H9 (cell line): ENCODE measurements at places on chromosomes 7 and 10. TPM values are rescaled to one million over a fixed set of nuclear protein-coding genes. Genes with fewer than 3 reads are reported as not detected.

Gene CSTF2T
- 41.3 and 42.1 TPM in 2 replicates for total RNA-seq

- H3K27ac ChIP-seq, result no peak overlapping the region
- H3K4me3 ChIP-seq, result no peak overlapping the region
- peaks cover 3% of the 10 kb centered on the region; the same call in 1 of the 2 replicates for H3K4me1 ChIP-seq
- peaks cover 10% of the 10 kb centered on the region; the same call in 1 of the 2 replicates for H3K36me3 ChIP-seq
- H3K27me3 ChIP-seq, result no peaks in the 10 kb centered on the region
Observed at GRCh38 chr10:1291178-1292090, 235.2 kb downstream of the WDR37 start.

GRCh38 chr10:87915406-87915805 is 52.0 kb downstream of the PTEN start:
- H3K36me3 ChIP-seq, result peaks cover 29% of the 10 kb centered on the region
- H3K27ac ChIP-seq, result no peak overlapping the region
- peaks cover 5% of the 10 kb centered on the region; the same call in 1 of the 2 replicates for H3K4me1 ChIP-seq
- no peak overlapping the region for H3K4me3 ChIP-seq

Gene GNAT3
- not detected in 2 replicates for total RNA-seq

- no peaks in the 10 kb centered on the region for H3K27me3 ChIP-seq
- no peak overlapping the region for H3K27ac ChIP-seq
- no peak overlapping the region for H3K4me3 ChIP-seq
- H3K4me1 ChIP-seq, result no peaks in the 10 kb centered on the region
- DNase-seq, result no peak
- H3K36me3 ChIP-seq, result no peaks in the 10 kb centered on the region
Observed at GRCh38 chr10:76138906-76139305, 707.5 kb downstream of the LRMDA start.

GRCh38 chr10:8489232-8489631 is 434.7 kb downstream of the GATA3 start:
- no peak for DNase-seq
- H3K4me3 ChIP-seq, result no peak overlapping the region
- no peaks in the 10 kb centered on the region for H3K36me3 ChIP-seq
- H3K27ac ChIP-seq, result no peak overlapping the region

Gene CAMK1D
- total RNA-seq, result 5.6 and 6.3 TPM in 2 replicates

DNA sequence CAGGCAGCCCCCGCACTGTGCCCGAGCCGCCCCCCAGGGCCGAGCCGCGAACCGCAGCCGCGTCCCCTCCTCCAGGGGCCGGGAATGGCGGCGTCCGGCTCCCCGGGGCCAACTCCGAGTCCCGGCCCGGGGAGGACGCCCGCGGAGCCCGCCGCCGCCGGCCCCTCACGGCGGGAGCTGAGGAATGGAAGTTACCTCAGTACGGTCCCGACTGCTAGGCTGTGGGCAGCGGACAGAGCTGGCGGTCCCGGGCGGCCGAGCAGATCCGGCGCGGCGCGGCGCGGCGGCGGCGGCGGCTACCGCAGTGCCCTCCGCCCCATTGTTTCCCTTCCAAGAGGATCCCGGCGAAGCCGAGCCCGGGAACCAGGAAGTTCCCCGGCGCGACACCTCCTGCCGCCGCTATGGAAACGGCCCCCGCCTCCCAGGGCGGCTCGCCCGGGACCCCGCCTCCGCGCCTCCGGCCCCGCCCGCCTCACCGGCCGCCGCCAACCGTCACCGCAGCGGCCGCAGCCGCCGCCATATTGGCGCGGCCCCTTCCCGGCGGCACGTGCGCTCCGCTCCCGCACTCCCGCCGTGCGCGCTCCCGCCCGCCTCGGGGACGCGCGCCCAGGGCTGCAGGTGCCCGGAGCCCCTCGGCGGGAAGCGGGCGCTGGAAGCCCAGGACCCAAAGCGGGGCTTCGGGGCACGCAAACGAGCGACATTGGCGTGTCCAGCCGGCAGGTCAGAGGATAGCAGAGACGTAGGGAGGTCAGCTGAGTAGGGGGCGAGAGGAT is at the start of gene USP6NL:
Gene USP6NL, minus strand, starts transcription at position 403 of the 773 bp plus-strand sequence. CDS start 14,016 bp downstream, outside the sequence.
- no peaks in the 10 kb centered on the region for H3K27me3 ChIP-seq
- peak; percentile 86 for DNase-seq
- H3K4me3 ChIP-seq, result peak within 1 kb of the TSS; percentile 91
- H3K4me1 ChIP-seq, result peaks cover 9% of the 10 kb centered on the region
- no peaks in the 10 kb centered on the region for H3K36me3 ChIP-seq
- H3K27ac ChIP-seq, result peak within 1 kb of the TSS; percentile 79

DNA sequence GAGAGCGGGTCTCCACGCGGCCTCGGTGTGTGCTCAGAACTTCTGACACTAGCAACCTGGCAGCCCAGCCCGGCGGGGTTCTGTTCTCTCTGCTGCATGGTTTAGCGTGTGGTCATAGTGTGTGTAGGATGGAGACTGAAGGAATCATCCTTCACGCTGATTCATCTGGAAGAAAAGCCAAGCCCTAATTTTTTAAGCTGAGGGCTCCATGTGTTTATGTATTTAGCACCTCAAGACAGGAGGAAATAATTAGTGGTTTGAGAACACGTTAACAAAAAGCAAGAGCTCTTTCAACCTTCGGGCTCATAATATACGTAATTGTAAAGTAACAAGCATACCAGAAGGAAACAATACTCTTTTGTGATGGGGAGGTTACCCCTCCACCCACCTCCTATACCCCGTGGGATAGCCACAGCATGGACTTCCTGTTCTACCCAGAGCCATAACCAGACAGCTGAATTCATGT is 504.6 kb upstream of the MKI67 start:
- H3K36me3 ChIP-seq, result peaks cover 2% of the 10 kb centered on the region; the same call in 1 of the 2 replicates
- H3K4me1 ChIP-seq, result peaks cover 11% of the 10 kb centered on the region; the same call in 1 of the 2 replicates
- H3K4me3 ChIP-seq, result no peak overlapping the region
- no peak for DNase-seq
- no peaks in the 10 kb centered on the region for H3K27me3 ChIP-seq

DNA sequence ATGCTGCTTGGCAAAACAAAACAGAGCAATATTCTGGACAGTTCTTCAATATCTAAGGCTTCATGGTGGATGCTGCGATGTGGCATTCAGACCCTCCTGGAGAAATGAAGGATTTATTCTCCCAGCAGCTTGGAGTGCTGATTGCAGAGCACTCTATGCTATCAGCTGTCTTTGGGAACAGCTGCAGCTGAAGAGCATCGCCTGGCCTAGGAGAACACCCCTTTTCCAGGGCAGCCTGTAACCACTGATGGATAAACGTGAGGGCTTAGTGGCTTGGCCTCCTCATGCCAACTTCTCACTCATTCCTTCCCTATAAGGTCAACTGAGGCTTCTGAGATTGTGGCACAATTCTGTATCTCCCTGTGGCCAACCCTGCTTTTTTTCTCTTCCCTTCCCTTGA is 638.1 kb upstream of the CNTNAP2 start:
- H3K4me1 ChIP-seq, result no peaks in the 10 kb centered on the region
- no peak for DNase-seq
- H3K4me3 ChIP-seq, result no peak overlapping the region
- H3K27ac ChIP-seq, result no peak overlapping the region
- H3K27me3 ChIP-seq, result no peaks in the 10 kb centered on the region

Gene TSPAN12
- 6.6 and 8.7 TPM in 2 replicates for total RNA-seq

- no peak for DNase-seq
- H3K4me3 ChIP-seq, result no peak overlapping the region
Observed at GRCh38 chr7:23003505-23004246, 10.3 kb downstream of the HYCC1 start.

Gene EFCAB10
- total RNA-seq, result 1.3 and 1.5 TPM in 2 replicates

DNA sequence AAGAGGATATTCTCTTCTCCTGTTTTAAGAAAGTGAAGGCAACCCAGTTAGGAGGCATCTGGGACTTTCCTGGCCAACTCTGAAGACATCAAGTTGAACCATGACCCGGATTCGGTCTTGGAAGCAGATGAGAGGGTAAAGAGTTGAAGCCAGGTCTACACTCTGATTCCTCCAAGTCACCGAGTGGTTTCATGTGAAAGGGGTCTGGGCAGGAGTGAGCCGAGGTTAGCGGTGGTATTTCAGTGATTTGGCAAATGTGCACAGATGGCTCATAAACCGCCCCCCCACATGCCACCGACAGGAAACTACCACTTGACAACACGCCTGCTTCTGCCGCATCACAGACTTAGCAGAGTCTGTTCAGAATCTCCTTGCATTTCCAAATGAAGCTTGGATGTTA is 11.4 kb upstream of the REPIN1 start:
- 0 out of 2 replicates have a peak, but pooled peaks cover 3% of the 10 kb centered on the region for H3K4me1 ChIP-seq
- H3K27ac ChIP-seq, result no peak overlapping the region
- no peak overlapping the region for H3K4me3 ChIP-seq
- no peaks in the 10 kb centered on the region for H3K27me3 ChIP-seq
- no peaks in the 10 kb centered on the region for H3K36me3 ChIP-seq

DNA sequence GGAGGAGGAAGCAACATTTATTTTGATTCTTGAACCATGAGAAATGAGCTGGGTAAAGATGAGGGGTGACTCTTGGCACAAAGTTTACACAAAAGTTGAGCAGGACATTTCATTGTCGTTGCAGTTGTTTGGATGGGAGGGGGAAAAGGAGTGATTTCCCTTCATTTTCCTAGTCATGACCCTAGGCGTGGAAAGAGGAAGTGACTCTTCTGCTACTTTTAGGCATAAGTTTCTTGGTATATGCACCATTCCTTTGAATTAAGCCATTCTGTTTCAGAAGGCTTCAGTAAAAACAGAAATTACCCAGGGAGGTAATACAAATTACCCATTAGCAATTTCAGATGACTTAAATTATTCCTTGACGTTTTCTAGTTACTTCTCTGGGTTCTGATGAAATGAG is 113.9 kb upstream of the FAM171A1 start:
- no peak overlapping the region for H3K27ac ChIP-seq
- H3K4me3 ChIP-seq, result no peak overlapping the region
- H3K36me3 ChIP-seq, result no peaks in the 10 kb centered on the region
- no peaks in the 10 kb centered on the region for H3K4me1 ChIP-seq
- no peak for DNase-seq

GRCh38 chr7:39105720-39106119 is 128.0 kb downstream of the POU6F2 start:
- no peak overlapping the region for H3K4me3 ChIP-seq
- no peaks in the 10 kb centered on the region for H3K4me1 ChIP-seq
- no peaks in the 10 kb centered on the region for H3K27me3 ChIP-seq
- H3K27ac ChIP-seq, result no peak overlapping the region
- no peak for DNase-seq

Gene EPO
- 0.33 and 0.44 TPM in 2 replicates for total RNA-seq

DNA sequence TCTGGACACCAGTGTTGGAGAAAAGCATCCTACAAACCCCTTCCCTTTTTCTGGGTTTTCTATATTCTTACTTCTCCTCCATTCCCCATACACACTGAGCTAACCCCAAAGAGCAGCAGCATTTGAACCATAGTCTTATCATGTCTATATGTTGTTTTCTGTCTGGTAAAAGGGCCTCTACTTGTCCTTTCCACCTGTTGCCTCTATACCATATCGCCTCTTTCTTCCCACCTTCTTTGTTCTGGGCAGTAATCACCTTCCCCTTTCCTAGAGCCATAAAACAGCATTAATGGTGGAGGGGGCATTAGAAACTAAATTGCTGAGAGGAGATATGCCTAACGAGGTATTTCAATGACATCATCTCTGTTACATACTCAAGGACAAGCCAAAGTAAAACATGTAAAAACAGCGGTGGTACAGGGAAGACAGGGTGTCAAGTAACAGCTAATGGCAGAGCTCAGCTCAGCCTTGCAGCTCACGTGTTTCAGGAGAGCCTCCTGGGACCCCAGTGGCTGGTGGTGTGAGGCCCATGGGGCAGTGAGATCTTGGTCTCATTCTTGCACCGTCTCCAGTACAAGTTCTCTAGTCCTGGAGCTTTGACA is 20.6 kb downstream of the NPY start:
- no peak overlapping the region for H3K4me3 ChIP-seq
- H3K27me3 ChIP-seq, result no peaks in the 10 kb centered on the region
- no peak overlapping the region for H3K27ac ChIP-seq
- no peaks in the 10 kb centered on the region for H3K36me3 ChIP-seq
- no peak for DNase-seq
- H3K4me1 ChIP-seq, result no peaks in the 10 kb centered on the region

DNA sequence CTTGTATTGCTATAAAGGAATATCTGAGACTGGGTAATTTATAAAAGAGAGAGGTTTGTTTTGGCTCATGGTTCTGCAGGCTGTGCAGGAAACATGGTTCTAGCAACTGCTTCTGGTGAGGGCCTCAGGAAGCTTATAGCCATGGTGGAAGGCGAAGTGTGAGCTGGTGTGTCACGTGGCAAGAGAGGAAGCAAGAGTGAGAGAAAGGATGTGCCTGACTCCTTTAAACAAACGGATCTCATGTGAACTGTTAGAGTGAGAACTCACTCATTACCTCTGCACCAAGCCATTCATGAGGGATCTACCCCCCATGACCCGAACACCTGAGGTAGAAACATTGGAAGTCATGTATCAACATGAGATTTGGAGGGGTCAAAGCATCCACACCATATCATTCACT is 7.7 kb upstream of the ITPRIP start:
- H3K36me3 ChIP-seq, result no peaks in the 10 kb centered on the region
- H3K27ac ChIP-seq, result no peak overlapping the region
- H3K27me3 ChIP-seq, result no peaks in the 10 kb centered on the region; the same call in 1 of the 2 replicates
- peaks cover 8% of the 10 kb centered on the region; the same call in 1 of the 2 replicates for H3K4me1 ChIP-seq
- DNase-seq, result no peak

Gene FAM237B
- total RNA-seq, result not detected in 2 replicates

GRCh38 chr10:6739530-6740174 is 159.6 kb upstream of the PRKCQ start:
- no peak for DNase-seq
- no peaks in the 10 kb centered on the region for H3K27me3 ChIP-seq
- H3K4me3 ChIP-seq, result no peak overlapping the region
- no peaks in the 10 kb centered on the region for H3K36me3 ChIP-seq
- H3K27ac ChIP-seq, result no peak overlapping the region

DNA sequence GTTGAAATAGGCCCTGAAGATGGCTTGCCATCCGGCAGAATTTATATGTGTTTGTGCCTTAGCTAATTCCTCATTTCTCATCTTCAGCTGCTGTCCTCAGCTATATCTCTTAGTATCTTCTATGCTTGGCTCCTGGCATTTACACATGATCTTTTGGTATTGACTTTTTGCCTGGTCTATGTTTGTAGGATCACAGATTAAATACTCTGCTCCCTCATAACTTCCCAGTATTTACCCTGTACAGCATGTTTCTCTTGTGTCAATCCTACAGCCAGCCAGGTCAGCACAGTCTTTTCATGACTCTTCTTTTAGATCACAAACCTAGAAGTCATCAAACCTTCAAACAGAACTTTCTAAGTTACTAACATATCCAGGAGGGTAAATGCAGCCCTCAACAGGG is 743.8 kb downstream of the MAGI2 start:
- H3K36me3 ChIP-seq, result 0 out of 2 replicates have a peak, but pooled peaks cover 2% of the 10 kb centered on the region
- no peak overlapping the region for H3K4me3 ChIP-seq
- H3K27ac ChIP-seq, result no peak overlapping the region

Gene ITPRID1
- total RNA-seq, result 1.1 and 1.2 TPM in 2 replicates
